Left cardiac atrium (tissue), 4 donors: ENCODE measurements at places on chromosomes 16 and 17. TPM values are rescaled to one million over a fixed set of nuclear protein-coding genes. Genes with fewer than 3 reads are reported as not detected.

Gene HBM
- total RNA-seq: not detected

Gene CLDN6
- not detected for total RNA-seq

Gene WNT3
- total RNA-seq: 1.1 TPM

Gene ALOX15
- total RNA-seq: 11.7 TPM

GRCh38 chr16:3992297-3993051 is 112.0 kb upstream of the CREBBP start:
- no peak for DNase-seq
